RPMI8226 (cell line): ENCODE measurements at places on chromosomes 7 and 10.
A peak's percentile ranks its signal among the peaks of the same experiment; 100 is the strongest.

DNA sequence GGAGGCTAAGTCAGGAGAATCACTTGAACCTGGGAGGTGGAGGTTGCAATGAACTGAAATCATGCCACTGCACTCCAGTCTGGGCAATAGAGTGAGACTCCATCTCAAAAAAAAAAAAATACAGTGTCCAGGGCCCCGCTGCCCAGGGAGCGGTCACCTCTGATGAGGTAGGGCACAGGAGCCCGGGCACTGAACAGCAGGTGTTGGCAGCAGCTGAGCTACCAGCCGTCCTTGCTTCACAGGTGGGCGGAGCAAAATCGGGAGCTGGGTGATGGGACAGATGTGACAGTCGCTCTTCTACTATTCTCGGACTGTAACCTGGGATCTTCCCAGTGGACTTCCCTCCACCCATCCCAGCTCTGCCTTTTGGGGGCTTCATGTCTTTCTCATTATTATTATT is 49.4 kb downstream of the GTF2IRD1 start:
- DNase-seq, result peak; percentile 56

DNA sequence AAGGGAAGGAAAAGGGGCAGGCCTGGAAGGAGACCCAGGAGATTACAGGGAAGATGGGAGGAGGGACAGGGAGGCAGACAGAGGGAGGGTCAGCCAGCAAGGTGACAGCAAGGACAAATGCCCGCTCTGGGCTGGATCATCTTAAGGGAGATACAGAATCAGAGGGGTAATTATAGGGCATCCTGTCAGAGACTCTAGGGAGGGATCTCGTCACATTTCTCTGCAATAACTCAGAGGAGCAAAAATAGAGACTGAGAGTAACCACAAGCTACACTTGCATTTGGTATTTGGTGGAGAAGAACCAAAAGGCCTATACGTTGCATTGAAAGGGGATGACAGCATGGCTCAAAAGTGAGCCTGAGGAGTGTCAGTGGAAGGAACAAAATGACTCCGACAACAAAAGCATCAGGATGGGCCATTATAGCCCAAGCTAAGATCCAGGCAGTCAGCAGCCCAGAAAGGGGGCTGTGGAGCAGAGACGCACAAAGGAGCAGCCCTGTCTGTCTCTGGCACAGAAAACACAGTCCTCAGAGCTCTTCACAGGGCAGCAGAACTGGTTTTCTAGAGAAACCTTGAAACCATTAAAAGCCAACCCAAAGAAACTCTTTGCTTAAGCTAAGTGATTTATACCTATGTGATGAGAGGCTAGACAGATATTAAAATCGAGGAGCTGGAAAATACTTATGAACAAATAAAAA is 430.2 kb upstream of the VSTM2A start:
- no peak for DNase-seq

- peak; percentile 66 for DNase-seq
Observed at GRCh38 chr10:118958984-118959925, 70.3 kb upstream of the NANOS1 start.

GRCh38 chr10:117511601-117512390 is 30.8 kb upstream of the EMX2 start:
- no peak for DNase-seq

DNA sequence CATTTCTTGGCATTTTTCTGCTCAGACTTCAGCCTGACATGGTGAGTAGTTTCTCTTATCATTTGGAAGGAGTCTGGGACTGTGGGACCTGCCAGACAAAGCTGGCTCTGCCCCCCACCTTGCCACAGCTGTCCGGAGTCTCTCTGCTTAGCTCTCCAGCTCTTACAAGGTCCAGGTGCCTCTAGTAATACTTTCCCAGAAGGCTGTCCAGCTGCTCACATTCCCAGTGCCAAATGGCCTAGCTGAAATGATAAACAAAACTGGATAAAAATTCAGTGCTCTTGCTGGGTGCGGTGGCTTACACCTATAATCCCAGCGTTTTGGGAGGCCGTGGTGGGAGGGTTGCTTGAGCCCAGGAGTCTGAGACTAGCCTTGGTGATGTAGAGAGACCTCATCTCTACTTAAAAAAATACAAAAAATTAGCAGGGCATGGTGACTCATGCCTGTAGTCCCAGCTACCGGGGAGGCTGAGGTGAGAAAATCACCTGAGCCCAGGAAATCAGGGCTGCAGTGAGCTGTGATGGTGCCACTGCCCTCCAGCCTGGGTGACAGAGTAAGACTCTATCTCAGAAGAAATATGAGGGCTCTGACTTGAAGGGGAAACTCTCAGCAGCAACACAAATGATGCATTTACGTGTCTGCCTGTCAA is 86.8 kb downstream of the C10orf90 start:
- DNase-seq, result no peak

DNA sequence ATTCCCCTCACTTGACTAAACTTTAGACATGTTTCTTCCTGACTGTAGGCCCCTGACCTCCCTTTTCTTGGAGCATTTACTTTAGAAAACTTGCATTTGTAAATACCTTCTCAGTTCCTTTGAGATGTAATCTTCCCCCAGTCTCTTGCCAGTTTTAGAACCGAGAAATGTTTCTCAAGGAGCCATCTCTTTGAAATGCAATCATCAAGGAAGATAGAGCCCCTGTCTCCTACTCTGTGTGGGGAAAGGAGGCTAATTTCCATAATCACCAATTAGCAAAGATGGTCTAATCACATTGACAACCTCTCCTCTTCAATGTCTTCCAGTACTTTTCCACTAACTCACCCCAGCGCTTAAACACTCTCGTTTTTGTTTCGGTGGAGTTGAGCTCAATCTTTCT is 70.0 kb upstream of the SMIM30 start:
- DNase-seq, result no peak

DNA sequence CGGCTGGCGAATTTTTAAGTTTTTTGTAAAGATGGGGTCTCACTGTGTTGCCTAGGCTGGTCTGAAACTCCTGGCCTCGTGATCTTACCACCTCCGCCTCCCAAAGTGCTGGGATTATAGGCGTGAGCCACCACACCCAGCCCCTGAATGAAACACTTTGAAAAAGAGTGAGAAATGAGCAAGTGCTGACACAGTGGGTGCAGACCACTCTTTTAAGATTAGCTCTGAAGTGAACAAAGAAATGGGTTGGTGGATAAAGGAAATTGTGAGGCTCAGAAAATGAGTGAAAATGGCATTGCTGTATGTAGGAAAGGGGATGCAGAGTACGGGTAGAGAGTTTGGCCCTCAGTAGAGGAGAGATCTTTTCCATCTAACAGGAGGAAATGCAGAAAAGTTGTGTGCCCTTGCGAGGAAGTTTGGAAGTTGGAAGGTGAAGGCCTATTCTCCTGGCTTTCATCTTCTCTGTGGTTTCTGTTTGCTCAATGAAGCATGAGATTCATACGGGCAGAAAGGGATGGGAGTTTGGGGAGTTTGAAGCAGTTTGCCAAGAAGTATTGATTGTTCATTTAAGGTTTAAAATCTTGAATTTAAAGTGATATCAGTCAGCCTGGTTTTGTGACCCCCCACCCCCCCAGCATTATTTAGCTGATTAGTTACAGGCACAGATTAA is 11.0 kb downstream of the MAPK8 start:
- no peak for DNase-seq
